ENCODE measurements at places on chromosomes 3 and 15.

DNA sequence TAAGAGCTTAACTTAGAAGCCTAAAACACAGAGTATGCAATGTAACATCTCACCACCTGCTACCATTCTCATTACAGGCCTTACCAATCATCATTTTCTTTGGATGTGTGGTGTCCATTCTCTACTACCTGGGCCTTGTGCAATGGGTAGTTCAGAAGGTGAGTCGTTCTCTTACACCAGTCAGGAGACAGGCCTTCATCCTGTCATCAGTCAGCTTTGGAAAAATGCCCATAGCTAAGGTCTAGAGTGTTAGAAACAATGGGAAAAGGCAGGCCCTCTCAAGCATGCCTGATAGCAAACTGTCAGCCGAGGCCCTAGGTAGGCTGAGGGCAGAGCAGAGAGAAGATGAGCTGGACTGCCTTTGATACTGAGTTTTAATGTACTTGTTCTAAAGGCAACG is 13.5 kb downstream of the SLC28A2 start:
- no peak for DNase-seq

GRCh38 chr15:51475736-51476135 is 134.3 kb downstream of the GLDN start:
- no peak for DNase-seq

DNA sequence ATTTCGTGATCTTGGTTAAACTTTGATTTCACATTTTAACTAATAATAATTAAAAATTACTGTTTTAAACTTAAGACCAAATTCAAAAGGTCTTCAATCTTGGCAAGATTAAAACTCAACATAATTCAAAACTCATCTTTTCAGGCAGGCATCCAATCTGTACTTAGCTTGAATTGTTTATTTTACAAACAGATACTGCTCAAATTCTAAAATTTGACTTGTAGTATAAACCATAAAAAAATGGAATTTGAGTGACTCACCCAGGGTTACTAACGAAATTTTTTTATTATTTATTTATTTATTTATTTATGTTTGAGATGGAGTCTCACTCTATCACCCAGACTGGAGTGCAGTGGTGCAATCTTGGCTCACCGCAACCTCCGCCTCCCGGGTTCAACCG is 64.4 kb downstream of the GAP43 start:
- no peak for DNase-seq

DNA sequence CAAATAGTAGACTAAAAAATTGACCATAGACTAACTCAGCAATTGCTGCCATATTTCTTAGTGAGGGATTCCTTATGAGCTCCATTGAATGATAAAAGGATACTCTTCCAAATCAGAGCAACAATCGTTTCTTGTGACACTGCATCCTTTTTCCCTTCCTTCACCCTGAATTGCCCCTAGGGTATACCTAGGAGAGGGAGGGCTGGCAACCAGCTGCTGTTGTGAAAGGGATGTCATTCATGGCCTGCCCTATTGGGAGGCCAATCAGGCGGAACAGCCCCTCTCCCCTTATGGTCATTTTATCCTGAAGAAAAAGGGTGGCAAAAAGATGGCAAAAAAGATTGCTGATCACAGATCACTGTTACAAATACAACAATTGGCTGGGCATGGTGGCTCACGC is 26.3 kb downstream of the B3GNT5 start:
- DNase-seq = no peak

GRCh38 chr15:38702178-38702912 is 137.7 kb upstream of the RASGRP1 start:
- no peak for DNase-seq

- DNase-seq = no peak
Measured at GRCh38 chr15:64163659-64164362, 989 bp upstream of the PPIB start.

- no peak for DNase-seq
Measured at GRCh38 chr15:90873998-90874605, 5.7 kb downstream of the FURIN start.

DNA sequence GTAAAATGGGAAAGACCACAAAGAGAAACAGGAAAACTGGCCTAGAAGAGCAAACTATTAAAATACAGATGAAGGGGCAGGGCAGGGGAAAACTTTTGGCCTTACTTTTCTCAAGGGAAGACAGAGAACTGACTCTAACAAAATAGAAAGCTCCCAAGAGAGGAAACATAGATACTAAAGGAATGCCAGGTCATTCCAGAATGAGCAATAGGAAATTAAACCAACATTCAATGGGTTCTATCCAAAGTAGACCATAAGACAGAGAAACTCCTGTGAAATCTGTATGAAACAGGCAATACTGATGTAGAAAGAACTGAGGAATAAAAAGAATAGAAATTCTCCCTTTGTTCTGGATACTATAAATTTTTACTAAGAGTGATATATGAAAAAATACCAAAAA is 491.8 kb downstream of the MECOM start:
- no peak for DNase-seq

- no peak for DNase-seq
Measured at GRCh38 chr3:82643948-82644347, 882.5 kb upstream of the GBE1 start.

GRCh38 chr3:146650691-146651442 is 45.7 kb upstream of the PLSCR5 start:
- no peak for DNase-seq

- DNase-seq = no peak
Measured at GRCh38 chr15:51401872-51402517, 60.5 kb downstream of the GLDN start.

Data from uterus (tissue), 4 donors.